ENCODE measurements at places on chromosomes 1 and 21.

DNA sequence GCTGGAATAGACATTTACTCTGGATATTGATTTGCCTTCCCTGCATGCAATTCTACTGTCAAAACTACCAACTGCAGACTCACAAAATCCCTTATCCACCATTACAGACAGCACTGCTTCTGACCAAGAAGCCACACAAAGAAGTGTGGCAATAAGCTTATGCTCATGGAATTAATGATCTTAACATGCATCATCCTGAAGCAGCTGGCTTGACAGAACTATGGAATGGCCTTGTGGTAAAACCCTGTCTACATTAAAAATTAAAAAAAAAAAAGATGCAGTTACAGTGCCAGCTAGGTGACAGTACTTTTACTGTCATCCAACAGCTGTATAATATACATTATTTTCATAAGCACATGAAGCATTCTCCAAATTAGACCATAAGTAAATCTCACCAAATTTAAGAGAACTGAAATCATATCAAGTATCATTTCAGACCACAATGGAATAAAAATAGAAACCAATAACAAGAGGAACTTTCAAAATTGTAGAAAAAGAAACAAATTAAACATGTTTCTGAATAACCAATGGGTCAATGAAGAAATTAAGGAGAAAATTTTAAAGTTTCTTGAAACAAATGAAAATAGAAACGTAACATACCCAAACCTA is 70.7 kb downstream of the SCMH1 start:
- H3K4me3 ChIP-seq = no peak overlapping the region
- H3K27ac ChIP-seq = no peak overlapping the region
- no peaks in the 10 kb centered on the region for H3K4me1 ChIP-seq

GRCh38 chr1:65265651-65266351 is 43.5 kb upstream of the DNAJC6 start:
- peak overlapping the region; percentile 53 for H3K27ac ChIP-seq
- peaks cover 8% of the 10 kb centered on the region for H3K4me1 ChIP-seq
- peak overlapping the region; percentile 56 for H3K4me3 ChIP-seq
- no peaks in the 10 kb centered on the region for H3K27me3 ChIP-seq

DNA sequence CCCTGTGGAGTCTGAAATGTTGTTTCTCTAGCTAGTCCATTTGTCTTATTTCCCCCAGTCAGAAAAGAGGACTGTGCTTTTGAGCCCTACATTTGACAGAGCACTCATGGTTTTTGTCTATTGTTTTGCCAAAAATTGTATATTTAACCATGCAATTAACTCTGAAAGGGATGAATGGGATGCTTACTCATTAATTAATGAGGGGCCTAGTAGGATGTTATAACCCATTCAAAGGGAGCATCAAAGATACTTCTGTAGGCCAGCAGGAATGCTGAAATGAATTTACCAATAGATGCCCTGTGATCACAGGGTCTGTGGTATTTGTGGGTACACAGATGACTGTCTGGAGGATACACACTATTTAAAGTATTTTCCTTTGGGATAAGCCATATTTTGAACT is 147.7 kb downstream of the FCRL5 start:
- DNase-seq = no peak
- H3K36me3 ChIP-seq = no peaks in the 10 kb centered on the region
- H3K27me3 ChIP-seq = no peaks in the 10 kb centered on the region
- H3K4me3 ChIP-seq = no peak overlapping the region
- no peaks in the 10 kb centered on the region for H3K4me1 ChIP-seq
- no peak overlapping the region for H3K27ac ChIP-seq

- no peak overlapping the region for H3K4me3 ChIP-seq
- H3K4me1 ChIP-seq = peaks cover 32% of the 10 kb centered on the region
- DNase-seq = no peak
- H3K36me3 ChIP-seq = no peaks in the 10 kb centered on the region
Measured at GRCh38 chr1:186848509-186849130, 19.9 kb downstream of the PLA2G4A start.

- H3K4me3 ChIP-seq = no peak overlapping the region
- H3K4me1 ChIP-seq = peaks cover 71% of the 10 kb centered on the region
- no peak for DNase-seq
- peaks cover 15% of the 10 kb centered on the region for H3K36me3 ChIP-seq
- H3K27me3 ChIP-seq = no peaks in the 10 kb centered on the region
Measured at GRCh38 chr1:28195780-28196179, 19.3 kb upstream of the PTAFR start.

GRCh38 chr1:162725301-162725837 is 65.1 kb upstream of the HSD17B7 start:
- H3K4me3 ChIP-seq = no peak overlapping the region
- H3K27ac ChIP-seq = no peak overlapping the region
- H3K27me3 ChIP-seq = no peaks in the 10 kb centered on the region
- no peak for DNase-seq
- no peaks in the 10 kb centered on the region for H3K4me1 ChIP-seq

GRCh38 chr1:94061513-94062443 is 59.2 kb downstream of the ABCA4 start:
- peaks cover 33% of the 10 kb centered on the region for H3K4me1 ChIP-seq
- no peak overlapping the region for H3K4me3 ChIP-seq
- no peak for DNase-seq
- H3K27me3 ChIP-seq = no peaks in the 10 kb centered on the region
- peak overlapping the region; percentile 41 for H3K27ac ChIP-seq

DNA sequence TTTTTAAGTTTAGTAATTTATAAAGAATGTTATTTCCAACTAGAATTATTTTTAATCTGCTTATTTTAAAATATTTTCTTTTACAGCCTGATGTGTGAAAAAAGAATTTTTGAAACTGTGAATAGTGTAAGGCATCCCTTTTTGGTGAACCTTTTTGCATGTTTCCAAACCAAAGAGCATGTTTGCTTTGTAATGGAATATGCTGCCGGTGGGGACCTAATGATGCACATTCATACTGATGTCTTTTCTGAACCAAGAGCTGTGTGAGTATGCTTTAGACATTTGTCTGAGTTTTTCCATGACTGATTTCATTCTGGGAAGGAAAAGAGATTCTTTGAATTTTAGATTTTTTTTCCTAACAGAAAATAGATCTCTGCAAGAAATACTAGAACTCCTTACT is 77.9 kb downstream of the GTF2B start:
- DNase-seq = no peak
- H3K27me3 ChIP-seq = no peaks in the 10 kb centered on the region
- H3K4me3 ChIP-seq = no peak overlapping the region
- H3K4me1 ChIP-seq = no peaks in the 10 kb centered on the region
- no peak overlapping the region for H3K27ac ChIP-seq
- peaks cover 93% of the 10 kb centered on the region for H3K36me3 ChIP-seq

DNA sequence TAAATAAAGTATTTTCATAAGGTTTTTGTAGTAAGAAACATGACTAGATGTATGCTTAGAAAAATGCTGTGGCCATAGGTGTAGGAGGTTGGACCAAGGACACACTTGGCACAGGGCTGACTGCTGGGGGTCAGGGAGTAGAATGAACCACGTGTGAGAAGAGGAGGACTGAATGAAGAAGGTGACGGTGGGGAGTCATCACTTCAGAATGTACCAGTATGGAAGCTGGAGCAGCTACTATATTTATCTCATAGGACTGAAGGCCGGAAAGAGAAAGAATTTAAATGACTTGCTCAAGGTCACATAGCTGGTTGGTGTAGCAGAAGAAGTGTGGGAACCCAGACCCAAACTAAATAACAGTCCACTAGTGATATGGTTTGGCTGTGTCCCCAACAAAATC is 79.8 kb upstream of the HAO2 start:
- no peak overlapping the region for H3K4me3 ChIP-seq
- H3K27ac ChIP-seq = no peak overlapping the region
- H3K27me3 ChIP-seq = no peaks in the 10 kb centered on the region
- H3K36me3 ChIP-seq = no peaks in the 10 kb centered on the region

GRCh38 chr1:89855413-89856123 is 34.7 kb downstream of the LRRC8D start:
- H3K4me3 ChIP-seq = no peak overlapping the region
- no peaks in the 10 kb centered on the region for H3K27me3 ChIP-seq
- H3K4me1 ChIP-seq = peaks cover 15% of the 10 kb centered on the region
- H3K27ac ChIP-seq = no peak overlapping the region
- H3K36me3 ChIP-seq = no peaks in the 10 kb centered on the region

DNA sequence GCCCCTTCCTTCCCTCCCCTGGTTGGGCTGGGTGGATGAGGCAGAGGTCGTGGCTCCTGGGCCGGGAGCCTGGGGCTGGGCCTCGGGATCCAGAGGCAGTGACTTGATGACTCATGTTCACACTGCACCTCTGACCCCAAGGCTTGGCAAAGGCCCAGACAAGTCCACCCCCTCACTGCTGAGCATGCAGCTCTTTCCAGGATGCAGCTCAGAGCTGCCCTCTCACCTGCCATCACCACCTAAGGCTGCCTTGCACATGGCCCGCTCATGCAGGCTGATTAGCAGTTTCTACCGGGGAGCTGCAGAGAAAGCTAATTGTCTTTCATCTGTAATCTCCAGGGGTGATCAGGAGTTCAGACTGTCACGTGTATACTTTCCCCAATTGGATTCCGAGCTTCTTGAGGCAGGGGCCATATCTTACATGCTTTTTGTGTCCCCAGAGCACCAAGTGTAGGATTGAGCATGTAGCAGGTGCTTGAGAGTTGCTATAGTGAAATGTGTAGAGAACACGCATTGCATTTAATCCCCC is 62.1 kb downstream of the LRRN2 start:
- no peak overlapping the region for H3K4me3 ChIP-seq
- no peak for DNase-seq
- H3K36me3 ChIP-seq = no peaks in the 10 kb centered on the region
- H3K27ac ChIP-seq = no peak overlapping the region
- H3K27me3 ChIP-seq = no peaks in the 10 kb centered on the region
- H3K4me1 ChIP-seq = no peaks in the 10 kb centered on the region

GRCh38 chr1:58780411-58780810 is 3.4 kb downstream of the JUN start:
- DNase-seq = no peak
- H3K36me3 ChIP-seq = no peaks in the 10 kb centered on the region
- H3K4me3 ChIP-seq = peak overlapping the region; percentile 86
- H3K27me3 ChIP-seq = no peaks in the 10 kb centered on the region
- H3K4me1 ChIP-seq = peaks cover 2% of the 10 kb centered on the region
- H3K27ac ChIP-seq = peak overlapping the region; percentile 100

GRCh38 chr1:202155478-202156021 is 4.9 kb downstream of the PTPN7 start:
- no peak overlapping the region for H3K4me3 ChIP-seq
- peaks cover 14% of the 10 kb centered on the region for H3K4me1 ChIP-seq
- DNase-seq = no peak

GRCh38 chr1:178953034-178953433 is 72.7 kb upstream of the FAM20B start:
- no peak overlapping the region for H3K4me3 ChIP-seq
- no peaks in the 10 kb centered on the region for H3K36me3 ChIP-seq
- H3K27me3 ChIP-seq = no peaks in the 10 kb centered on the region
- H3K4me1 ChIP-seq = peaks cover 15% of the 10 kb centered on the region

Data from esophagus squamous epithelium (tissue), 5 donors.